Upper lobe of left lung (tissue), 6 donors: ENCODE measurements at places on chromosomes 2 and 18. TPM values are rescaled to one million over a fixed set of nuclear protein-coding genes. Genes with fewer than 3 reads are reported as not detected.
A peak's percentile ranks its signal among the peaks of the same experiment; 100 is the strongest.

BOLL gene
- not detected for total RNA-seq

GRCh38 chr18:76615065-76615733 lies 120.2 kb upstream of the ZNF516 start:
- H3K27ac ChIP-seq, result no peak overlapping the region
- H3K36me3 ChIP-seq, result no peaks in the 10 kb centered on the region
- no peaks in the 10 kb centered on the region for H3K27me3 ChIP-seq
- H3K4me1 ChIP-seq, result peaks cover 6% of the 10 kb centered on the region
- no peak for DNase-seq
- H3K4me3 ChIP-seq, result no peak overlapping the region

KLHL30 gene
- not detected for total RNA-seq

DNA sequence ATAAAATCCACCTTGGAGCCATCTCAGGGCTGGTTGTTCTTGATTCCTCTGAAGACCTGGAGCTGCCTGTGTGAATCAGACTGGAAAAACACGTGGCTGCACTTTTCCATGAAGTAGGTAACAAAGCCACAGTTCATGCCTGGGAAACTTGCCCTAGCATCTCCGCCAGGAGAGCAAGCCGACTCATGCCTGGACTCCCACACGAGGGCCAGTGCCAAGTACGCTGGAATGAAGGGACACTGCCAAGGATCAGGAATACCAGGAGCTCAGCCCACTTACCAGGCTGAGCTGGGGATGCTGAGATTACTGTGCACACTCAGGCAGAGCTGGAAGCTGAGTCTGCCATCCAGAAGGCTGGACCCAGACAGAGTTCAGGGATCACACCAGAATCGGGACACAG lies 10.9 kb upstream of the FHL2 start:
- no peaks in the 10 kb centered on the region for H3K27me3 ChIP-seq
- no peak for DNase-seq
- no peak overlapping the region for H3K27ac ChIP-seq
- no peaks in the 10 kb centered on the region for H3K4me1 ChIP-seq
- no peak overlapping the region for H3K4me3 ChIP-seq

FAM237A gene
- total RNA-seq, result not detected

VSNL1 gene
- not detected for total RNA-seq

- H3K4me1 ChIP-seq, result peaks cover 18% of the 10 kb centered on the region
- no peak for DNase-seq
- H3K4me3 ChIP-seq, result no peak overlapping the region
- H3K27ac ChIP-seq, result no peak overlapping the region
Measured at GRCh38 chr2:11483806-11484617, 18.1 kb upstream of the E2F6 start.

DNA sequence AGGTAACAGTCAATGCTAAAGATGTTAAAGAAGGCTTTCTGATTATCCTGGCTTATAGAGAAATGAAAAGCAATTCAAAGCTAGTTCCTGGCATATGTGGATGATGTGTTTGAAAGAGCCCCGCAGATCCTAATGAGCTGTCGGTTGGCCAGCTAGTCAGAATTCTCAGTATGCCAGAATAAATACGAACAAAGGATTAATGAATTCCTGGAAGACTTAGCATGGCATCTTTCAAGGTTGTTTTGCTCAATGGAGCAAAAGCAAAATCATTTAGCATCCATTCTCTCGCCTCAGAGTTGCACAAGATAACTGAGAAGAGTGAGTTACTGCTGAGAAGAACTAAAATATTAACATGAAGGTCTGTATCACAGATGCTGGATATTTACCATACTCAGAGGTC lies 307.6 kb downstream of the RIT2 start:
- no peak for DNase-seq
- no peak overlapping the region for H3K4me3 ChIP-seq
- no peaks in the 10 kb centered on the region for H3K4me1 ChIP-seq
- H3K27ac ChIP-seq, result no peak overlapping the region

TUBB8B gene
- 0.34 TPM for total RNA-seq

DNA sequence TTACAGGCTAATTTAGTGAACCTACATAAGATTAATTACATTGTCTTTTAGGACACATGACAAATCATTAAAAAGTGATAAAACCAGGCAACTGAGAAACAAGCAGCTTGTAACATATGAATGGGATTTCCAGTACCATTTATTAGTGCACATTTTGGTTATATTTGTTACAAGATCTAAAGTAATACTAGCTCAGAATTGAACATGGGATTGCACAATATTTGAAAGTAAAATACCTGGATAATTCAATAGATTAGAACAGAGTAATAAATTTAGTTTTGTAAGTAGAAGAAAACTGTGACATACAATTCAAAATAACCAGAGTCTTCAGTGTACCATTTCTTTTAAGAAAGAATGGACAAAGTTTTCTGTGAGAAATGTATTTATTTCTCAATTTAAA lies 1400.7 kb upstream of the ACVR2A start:
- H3K27ac ChIP-seq, result no peak overlapping the region
- no peak overlapping the region for H3K4me3 ChIP-seq
- DNase-seq, result no peak
- H3K4me1 ChIP-seq, result no peaks in the 10 kb centered on the region

GRCh38 chr2:205585449-205586383 lies 96.6 kb upstream of the NRP2 start:
- no peaks in the 10 kb centered on the region for H3K4me1 ChIP-seq
- no peak for DNase-seq
- H3K27ac ChIP-seq, result no peak overlapping the region
- no peaks in the 10 kb centered on the region for H3K36me3 ChIP-seq
- no peaks in the 10 kb centered on the region for H3K27me3 ChIP-seq

ITGB6 gene
- total RNA-seq, result 52.6 TPM

CNGA3 gene
- total RNA-seq, result 0.22 TPM

DNA sequence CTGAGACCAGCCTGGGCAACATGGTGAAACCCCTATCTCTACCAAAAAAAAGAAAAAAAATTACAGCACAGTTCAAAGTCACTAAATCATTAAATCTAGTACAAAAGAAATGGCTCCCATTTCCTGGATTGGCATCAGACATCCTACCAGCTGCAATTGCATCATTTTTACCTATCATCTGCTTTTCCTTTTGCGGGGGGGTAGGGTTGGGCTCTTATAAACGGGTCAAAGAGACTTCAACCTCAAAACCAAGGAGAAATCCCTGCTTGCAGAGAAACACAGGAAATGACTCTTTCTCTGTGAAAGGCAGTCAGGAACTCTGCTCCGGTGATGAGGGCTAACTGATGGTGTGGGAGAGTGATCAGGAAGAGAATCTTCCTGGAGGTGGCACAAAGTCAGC lies 45.3 kb upstream of the RFX8 start:
- DNase-seq, result no peak
- no peaks in the 10 kb centered on the region for H3K27me3 ChIP-seq
- no peak overlapping the region for H3K4me3 ChIP-seq
- no peaks in the 10 kb centered on the region for H3K4me1 ChIP-seq
- no peaks in the 10 kb centered on the region for H3K36me3 ChIP-seq

EPB41L5 gene
- total RNA-seq, result 100 TPM

DSG1 gene
- total RNA-seq, result not detected

- no peaks in the 10 kb centered on the region for H3K4me1 ChIP-seq
- H3K27ac ChIP-seq, result no peak overlapping the region
- no peaks in the 10 kb centered on the region for H3K36me3 ChIP-seq
- no peaks in the 10 kb centered on the region for H3K27me3 ChIP-seq
- no peak for DNase-seq
- H3K4me3 ChIP-seq, result no peak overlapping the region
Measured at GRCh38 chr2:157061799-157062198, 195.7 kb upstream of the GALNT5 start.

C2orf80 gene
- not detected for total RNA-seq

DNA sequence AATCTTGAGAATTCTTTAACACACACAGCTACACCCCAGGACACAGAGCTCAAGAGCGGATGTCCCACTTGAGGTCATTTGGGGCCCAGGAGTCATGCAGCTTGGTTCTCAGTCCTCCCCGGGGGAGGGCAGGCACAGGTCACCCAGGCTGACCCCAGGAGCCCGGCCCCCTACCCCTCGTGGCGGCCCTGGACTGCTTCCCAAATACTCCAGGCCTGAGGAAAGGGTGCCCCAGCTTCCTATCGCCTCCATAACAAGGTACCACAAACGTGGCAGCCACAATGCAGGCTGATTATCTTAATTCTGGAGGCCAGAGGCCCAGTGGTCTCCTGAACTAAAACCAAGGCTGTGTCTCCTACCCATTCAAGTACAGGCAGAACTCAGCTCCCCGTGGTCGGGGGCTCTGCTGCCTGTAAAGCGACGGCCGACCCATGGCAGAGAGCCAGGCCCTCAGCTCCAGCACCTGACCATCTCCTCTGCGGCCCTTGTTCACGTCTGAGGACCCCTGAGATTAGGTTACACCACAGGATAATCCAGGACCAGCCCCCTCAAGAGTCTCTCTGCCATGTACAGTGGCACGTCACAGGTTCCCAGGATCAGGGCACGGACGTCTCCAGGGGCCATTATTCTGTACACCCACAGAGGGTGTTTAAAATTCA lies 10.5 kb downstream of the SLC66A2 start:
- H3K4me1 ChIP-seq, result peaks cover 19% of the 10 kb centered on the region
- H3K27me3 ChIP-seq, result no peaks in the 10 kb centered on the region
- no peak overlapping the region for H3K4me3 ChIP-seq
- DNase-seq, result peak; percentile 48
- H3K36me3 ChIP-seq, result peaks cover 42% of the 10 kb centered on the region
- no peak overlapping the region for H3K27ac ChIP-seq

GRCh38 chr2:8631465-8632005 lies 50.3 kb upstream of the ID2 start:
- H3K4me3 ChIP-seq, result no peak overlapping the region
- H3K27ac ChIP-seq, result no peak overlapping the region
- no peaks in the 10 kb centered on the region for H3K4me1 ChIP-seq
- no peaks in the 10 kb centered on the region for H3K36me3 ChIP-seq
- no peak for DNase-seq

DNA sequence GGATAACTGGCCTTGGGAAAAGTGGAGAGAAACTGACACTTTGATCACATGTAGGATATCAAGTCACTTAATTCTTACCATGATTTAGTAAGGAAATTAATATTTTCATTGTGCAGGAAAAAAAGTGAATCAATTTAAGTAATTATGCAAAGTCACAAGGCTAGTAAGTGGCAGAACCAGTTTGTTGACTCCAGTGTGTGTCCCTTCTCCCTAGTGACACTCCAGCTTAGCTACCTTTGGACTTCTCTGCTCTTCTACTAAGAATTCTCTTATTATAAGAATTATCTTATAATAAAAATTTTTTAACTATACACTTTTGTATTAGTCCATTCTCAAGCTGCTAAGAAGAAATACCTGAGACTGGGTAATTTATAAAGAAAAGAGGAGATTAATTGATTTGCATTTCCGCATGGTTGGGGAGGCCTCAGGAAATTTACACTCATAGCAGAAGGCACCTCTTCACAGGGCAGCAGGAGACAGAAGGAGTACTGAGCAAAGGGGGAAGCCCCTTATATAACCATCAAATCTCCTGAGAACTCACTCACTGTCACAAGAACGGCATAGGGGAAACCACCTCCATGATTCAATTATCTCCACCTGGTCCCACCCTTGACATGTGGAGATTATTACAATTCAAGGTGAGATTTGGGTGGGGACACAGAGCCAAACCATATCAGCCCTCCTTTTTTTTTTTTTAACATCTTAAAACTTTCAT lies 13.6 kb downstream of the COL4A4 start:
- no peak overlapping the region for H3K27ac ChIP-seq
- no peak overlapping the region for H3K4me3 ChIP-seq
- no peak for DNase-seq

C2orf92 gene
- total RNA-seq, result 45.1 TPM
